ENCODE measurements at places on chromosomes 7 and 10. TPM values are rescaled to one million over a fixed set of nuclear protein-coding genes. Genes with fewer than 3 reads are reported as not detected.

The FOXI2 gene
- 0.29 TPM for total RNA-seq

The TMEM254 gene
- total RNA-seq, result 20.3 TPM

The SFTPA1 gene
- not detected for total RNA-seq

The HOXA6 gene
- total RNA-seq, result not detected

- peak; percentile 17 for DNase-seq
Measured at GRCh38 chr7:155883491-155884224, 71.4 kb upstream of the SHH start.

DNA sequence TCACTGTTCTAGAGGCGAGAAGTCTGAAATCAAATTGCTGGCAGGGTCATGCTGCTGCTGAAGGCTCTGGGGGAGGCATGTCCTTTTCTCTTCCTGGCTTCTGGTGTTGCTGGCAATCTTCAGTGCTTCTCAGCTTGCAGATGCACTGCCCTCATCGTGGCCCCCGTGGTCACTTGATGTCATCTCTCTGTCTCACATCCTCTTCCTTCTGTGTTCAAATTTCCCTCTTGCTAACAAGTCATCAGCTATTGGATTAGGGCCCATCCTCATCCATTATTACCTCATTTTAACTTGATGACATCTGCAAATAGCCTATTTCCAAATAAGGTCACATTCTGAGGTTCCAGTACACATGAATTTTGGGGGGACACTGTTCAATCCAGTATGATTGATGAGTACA, 36.6 kb upstream of the SRGN start:
- no peak for DNase-seq

- no peak for DNase-seq
Measured at GRCh38 chr10:96794836-96795733, 37.0 kb upstream of the LCOR start.

GRCh38 chr10:92550924-92551323, 23.0 kb downstream of the IDE start:
- no peak for DNase-seq

- DNase-seq, result peak; percentile 81
Measured at GRCh38 chr10:97081621-97082235, 104.0 kb downstream of the SLIT1 start.

DNA sequence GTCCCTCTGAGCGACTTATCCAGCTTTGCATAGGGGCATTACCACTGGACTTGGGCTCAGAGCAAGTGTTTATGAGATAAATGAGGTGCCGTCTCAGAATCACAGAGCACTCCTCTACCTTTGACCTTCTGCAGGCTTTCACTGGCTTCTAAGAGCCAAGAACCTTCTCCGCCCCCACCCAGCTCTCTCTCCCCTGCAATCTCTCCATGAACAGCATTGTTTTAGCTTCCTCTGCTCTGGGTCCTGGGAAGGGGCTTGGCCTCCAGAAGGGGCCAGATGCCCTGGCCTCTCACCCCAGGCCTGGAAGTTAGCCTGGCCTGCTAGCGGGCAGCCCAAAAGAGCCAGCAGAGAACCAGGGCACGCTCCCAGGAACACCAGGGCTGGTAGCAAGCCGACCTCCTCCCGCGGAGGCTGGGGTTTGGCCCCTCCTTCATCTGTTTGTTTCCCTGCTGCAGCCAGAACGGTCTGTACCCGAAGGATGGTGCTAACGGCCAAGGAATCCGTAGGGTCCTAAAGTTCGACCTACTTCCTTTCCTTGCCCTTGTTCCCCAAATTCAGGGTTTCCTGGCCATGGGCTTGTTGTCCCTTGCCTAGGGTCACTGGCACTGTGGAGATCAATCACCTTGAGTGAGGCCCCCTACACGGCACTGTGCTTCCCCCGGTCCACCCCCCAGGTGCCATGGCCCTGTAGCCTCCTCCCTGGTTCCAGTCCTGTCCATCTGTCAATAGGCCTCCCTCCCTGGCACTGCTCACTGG, 18.7 kb upstream of the DDIT4 start:
- DNase-seq, result peak; percentile 90

- no peak for DNase-seq
Measured at GRCh38 chr7:10724449-10724848, 249.2 kb upstream of the PHF14 start.

DNA sequence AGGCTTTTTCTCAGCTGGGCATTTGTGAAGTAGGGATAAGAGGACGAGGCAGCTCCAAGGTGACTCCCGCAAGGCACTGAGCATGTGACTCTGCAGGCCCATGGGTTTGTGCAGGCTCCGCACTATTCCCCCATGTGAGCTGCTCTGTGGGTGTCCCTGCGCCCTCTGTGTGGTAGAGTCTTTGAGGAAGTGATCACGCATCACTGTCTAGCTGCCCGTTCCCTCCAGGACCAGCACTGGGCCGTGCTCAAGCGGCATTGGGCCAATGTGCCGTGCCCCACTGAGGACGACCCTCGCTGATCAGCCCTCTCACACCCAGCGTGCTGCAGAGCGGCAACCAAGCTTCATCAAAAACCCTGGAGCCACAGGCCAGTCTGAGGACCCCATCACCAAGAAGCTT, 7.5 kb downstream of the PRKAG2 start:
- DNase-seq, result no peak

DNA sequence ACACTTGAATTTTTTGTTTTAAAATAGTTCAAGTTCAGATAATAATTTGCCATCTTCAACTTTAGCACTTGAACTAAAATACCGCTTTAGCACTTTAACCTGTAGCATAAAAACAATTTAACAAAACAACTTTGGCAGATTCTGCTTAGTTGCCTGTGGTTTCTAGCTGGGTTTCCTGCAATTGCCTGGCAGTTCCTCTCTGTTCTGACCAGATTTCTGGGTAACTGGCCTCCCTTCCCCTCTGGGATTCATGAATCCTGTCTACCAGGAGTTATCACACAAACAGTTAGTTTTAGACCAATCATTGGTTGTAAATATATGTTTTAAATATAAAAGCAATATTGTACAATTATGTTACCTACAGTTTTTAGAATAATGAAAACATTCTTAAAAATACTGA, 89.8 kb upstream of the HDAC9 start:
- DNase-seq, result no peak

DNA sequence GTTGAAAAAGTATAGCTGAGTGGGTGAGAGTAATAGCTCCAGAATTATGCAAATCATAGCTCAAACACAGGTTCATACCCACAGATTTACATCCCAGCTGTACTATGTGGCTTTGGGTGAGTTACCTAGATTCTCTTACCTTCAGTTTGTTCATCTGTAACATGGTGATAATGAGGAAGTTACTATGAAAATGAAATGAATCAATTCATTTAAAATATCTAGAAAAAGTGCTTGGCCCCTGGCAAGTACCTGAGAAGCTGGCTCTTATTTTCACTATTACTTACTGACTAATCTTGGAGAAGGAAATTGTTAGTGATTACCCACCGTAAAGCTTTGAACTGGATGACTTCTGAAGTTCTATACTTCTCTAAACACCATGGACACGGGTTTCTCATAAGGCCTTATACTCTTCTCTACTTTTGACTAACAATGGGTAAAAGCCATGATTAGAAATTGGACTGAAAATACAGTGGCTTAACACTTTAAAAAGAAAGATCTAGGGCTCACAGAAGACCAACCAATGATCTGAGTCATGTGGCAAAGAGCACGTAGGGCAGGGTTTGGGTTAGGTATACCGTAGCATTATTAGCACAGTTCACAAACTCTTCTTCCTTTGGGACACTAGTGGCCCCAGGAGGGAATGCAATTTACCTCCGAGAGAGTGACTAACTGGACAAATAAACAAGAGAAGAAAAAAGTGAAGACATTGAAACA, 149.2 kb downstream of the PLPP4 start:
- DNase-seq, result no peak

DNA sequence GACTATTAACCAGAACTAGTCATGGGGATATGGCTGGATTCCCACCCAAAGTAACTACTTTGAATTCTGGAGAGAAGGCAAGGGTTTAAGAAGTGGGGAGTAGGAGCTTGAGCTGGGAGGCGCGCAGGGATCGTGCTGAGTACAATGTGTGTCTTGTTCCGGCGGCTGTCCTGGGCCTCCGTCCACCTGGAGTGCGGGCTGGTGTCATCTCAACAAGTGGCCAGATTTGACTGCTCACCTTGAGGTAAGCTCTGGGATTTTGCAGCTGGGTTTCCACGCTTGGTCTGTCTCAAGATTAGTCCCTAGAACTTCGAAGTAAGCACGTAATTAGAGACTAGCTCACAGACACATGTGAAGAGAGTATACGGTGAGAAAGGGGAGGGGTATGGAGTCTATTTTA, 49.4 kb downstream of the GLRX3 start:
- no peak for DNase-seq

DNA sequence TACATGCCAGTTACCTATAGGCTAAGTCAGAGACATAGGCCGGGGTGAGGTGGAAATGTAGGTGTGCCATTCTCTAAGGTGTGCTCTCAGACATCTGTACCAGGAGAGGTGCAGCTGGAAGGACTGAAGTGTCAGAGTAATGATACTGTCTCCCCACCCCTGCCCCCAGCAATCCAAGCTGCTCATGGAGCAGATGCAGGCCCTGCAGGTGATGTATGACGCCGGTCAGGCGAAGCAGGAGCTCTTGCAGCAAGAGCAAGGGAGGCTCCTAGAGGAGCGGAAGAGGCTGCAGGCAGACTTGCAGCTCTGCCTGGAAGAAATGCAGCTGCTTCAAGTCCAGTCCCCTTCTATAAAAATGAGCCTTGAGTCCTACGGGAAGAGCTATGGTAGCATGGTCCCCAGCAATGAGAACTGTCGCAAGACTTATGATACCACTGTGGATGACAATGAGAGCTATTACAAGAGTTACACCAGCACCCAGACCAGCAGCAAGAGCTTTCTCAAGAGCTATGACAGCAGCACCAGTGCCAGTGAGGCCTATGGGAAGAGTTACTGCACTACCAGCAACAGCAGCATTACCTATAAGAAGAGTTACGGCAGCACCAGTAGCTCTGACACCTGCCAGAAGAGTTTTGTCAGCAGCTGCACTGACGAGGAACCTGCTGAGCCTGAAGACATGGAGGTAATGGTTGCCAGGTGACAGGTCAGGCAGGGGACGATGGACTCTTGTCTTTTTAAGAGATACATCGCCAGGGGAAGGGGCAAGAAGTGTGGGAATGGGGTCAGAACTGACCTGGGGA, 18.4 kb upstream of the FLNC start:
- no peak for DNase-seq

- DNase-seq, result no peak
Measured at GRCh38 chr7:18356191-18356645, 139.3 kb upstream of the HDAC9 start.

GRCh38 chr10:113052076-113052830, 102.2 kb downstream of the TCF7L2 start:
- no peak for DNase-seq

DNA sequence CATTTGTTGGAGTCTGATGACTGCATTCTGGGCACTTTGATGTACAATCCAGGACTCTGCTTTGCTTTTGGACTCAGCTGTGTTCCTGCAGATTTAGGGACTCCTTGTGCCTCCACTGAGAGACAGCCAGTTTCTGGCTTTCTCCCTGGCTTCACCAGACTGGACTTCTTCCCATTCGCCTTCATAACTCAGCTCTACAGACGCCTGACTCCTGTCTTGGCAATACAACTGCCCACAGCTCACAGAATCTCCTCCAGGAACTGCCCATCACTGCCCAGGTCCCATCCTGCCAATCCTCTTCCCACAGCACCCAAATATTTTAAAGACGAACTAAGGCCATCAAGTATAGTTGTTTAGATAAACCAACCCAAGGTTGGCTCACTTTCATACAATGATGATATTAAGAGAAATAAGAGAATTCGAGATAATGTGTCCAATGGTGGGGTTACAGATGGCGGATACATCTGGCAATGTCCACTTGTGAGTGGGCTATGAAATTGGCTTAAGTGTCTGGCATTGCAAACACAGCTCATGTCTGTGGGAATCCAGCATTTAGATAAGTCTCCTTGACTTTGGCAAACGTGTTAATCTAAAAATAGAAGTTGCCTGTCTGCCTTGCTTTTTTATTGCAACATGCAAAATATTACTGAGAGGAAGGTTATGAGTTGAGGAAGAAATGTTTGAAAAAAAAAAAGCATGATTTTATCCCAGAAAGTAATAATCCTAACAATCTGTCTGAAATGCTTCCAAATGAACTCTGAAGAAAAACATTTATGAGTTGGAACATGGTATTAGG, 95.1 kb downstream of the ITGA8 start:
- DNase-seq, result no peak

GRCh38 chr7:123417580-123417979, 116.8 kb downstream of the IQUB start:
- DNase-seq, result no peak

DNA sequence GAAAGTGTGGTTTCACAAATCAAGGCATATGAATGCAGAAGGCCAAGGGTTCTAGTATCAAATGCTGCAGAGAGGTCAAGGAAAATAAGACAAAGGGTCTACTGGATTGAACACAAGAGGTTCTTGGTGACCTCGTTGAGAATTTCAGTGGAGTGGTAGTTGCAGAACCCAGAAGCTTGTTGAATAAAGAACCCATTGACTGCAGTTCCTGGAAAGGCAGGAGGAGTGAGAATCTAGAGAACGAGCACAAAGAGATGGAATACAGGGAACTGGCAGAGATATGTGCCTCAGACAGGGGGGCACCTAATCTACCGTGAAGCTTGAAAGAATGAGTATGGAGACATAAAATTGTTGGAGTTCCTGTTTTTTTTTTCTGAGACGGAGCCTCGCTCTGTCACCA, 3.5 kb upstream of the SEPTIN7 start:
- DNase-seq, result no peak

GRCh38 chr7:45624392-45624760, 50.2 kb downstream of the ADCY1 start:
- DNase-seq, result no peak

- no peak for DNase-seq
Measured at GRCh38 chr7:1850976-1851571, 181.0 kb downstream of the ELFN1 start.

DNA sequence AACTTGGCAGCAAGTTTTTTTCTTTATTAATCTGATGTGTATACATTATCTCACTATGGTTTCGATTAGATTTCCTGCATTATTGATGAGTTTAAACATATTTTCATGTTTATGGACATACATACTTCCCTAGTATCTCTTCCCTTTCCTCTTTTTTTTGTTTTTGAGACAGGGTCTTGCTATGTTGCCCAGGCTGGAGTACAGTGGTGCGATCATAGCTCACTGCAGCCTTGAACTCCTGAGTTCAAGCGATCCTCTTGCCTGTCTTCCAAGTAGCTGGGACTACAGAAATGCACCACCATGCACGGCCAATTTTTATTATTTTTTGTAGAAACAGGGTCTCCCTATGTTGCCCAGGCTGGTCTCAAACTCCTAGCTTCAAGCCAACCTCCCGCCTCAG, 18.9 kb downstream of the BAZ1B start:
- DNase-seq, result no peak

- peak; percentile 92 for DNase-seq
Measured at GRCh38 chr7:52088008-52088901, 771.6 kb upstream of the COBL start.

- no peak for DNase-seq
Measured at GRCh38 chr10:35420044-35420443, 83.7 kb downstream of the CCNY start.

DNA sequence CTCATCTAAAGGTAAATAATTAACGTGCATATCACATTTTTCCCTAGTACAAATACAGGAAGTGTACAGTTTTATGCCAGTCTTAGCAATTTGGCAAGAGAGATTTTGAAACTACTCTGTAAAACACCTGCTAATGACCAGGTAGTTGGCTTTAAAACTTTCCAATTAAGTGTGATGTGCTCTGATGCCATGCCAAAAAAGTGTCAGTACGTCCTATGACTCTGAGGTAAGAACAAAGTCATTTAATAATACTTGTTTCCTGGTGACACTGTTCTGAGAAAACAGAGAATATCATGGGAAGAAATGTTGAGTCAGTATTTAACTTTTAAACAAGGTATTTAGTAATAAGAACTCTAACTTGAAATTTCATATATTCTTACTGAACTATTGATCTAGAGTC, 9.6 kb downstream of the PDZD8 start:
- no peak for DNase-seq

GRCh38 chr7:111763221-111763801, 201.0 kb upstream of the IMMP2L start:
- DNase-seq, result peak; percentile 47
